Hypothalamus (tissue), 51 donors: ENCODE measurements at places on chromosomes 6 and 20.

DNA sequence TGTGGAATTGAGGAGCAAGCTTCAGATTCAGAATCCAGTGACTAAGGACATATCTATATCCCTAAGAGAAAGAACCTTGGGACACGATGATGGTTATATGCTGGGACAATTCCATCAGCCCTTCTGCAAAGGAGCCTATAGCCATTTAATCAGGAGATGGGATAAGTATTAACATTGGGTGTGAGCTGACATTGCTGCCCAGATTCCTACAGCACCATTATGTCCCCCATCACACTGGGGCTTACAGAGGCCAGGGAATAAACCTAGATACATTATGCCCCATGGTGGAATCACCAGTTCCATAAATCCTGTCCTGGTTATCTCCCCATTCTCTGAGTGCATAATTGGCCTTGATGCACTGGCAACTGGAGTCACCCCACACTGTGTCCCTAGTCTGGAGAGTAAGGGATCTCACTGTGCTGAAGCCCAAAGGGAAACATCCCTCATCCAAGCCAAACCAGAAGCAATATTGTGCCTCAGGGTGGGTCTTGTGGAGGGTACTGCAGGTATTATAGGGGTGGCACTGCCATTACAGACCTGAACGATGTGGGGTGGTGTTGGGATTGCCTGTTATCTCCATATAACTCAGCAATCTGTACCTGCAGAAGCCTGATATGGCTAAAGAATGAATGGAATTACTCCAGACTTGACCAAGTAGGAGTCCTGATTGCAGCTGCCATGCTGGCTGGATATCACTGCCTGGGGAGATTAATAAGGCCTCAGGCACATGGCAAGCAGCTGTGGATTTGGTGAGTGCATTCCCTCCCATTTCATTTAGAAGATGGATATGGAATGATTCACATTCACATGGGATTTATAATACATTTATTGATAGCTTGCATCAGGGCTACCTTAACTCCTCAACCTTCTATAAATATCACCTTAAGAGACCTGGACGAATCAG lies 5.0 kb downstream of the HLA-A start:
- no peak for DNase-seq

GRCh38 chr6:168507730-168508129 lies 66.7 kb downstream of the SMOC2 start:
- no peak for DNase-seq

DNA sequence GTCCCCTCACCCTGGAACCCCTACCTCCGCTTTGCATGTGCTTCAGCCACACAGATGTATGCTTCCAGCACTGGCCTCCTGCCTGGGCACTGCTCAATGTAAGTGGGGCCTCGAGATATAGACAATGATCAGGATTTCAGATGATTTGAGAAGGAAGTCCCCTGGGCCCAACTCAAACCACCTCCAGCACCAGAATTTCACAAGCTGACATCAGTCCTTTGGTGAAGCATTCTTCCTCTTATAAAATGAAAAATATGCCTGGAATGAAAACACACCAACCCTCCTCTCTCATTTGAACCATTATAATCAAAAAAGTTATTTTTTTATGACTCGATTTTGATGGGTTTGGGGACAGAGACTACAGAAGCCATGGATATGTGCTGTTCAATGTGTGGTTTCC lies 48.5 kb downstream of the BTBD3 start:
- no peak for DNase-seq

- DNase-seq, result no peak
These were observed 10.8 kb downstream of the MAVS start for GRCh38 chr20:3857405-3857804.

GRCh38 chr6:17705778-17706579 lies 746 bp downstream of the NUP153 start:
- no peak for DNase-seq

- DNase-seq, result no peak
These were observed 8.2 kb downstream of the TRERF1 start for GRCh38 chr6:42443312-42444060.

DNA sequence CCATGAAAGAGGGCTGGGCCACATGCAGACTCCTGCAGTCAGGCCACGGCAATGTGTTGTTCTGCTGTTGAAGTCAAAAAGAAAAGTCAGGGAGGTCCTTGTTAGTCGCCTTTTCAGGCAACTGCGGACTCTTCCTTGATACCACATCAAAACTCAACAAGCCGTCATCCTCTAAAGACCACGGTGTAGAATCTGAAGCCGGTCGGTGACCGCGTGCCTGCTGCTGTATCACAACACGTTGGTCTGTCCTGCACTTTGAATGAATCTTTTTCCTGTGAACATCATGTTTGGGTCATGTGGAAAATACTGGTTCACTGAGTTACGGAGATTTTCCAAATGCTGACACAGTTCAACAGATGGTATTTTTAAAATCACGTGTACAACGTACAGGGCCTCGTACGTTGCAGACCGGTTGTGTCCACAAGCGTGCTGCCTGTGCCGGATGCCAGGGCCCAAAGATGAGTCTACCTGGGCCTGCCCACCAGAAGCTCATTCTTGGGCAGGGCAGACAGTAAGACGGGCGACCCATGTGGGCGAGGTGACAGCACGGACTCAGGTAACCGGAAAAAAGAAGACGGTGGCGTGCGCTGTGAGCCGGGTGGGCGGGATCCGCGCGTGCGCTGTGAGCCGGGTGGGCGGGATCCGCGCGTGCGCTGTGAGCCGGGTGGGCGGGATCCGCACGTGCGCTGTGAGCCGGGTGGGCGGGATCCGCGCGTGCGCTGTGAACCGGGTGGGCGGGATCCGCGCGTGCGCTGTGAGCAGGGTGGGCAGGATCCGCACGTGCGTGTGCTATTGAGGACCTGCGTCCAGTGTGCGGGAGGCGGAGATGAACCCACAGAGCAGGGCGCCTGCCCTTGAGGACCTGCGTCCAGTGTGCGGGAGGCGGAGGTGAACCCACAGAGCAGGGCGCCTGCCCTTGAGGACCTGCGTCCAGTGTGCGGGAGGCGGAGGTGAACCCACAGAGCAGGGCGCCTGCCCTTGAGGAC lies 114.5 kb downstream of the FAM120B start:
- no peak for DNase-seq

- DNase-seq, result no peak
These were observed 300.3 kb downstream of the NRN1 start for GRCh38 chr6:5706124-5707033.

DNA sequence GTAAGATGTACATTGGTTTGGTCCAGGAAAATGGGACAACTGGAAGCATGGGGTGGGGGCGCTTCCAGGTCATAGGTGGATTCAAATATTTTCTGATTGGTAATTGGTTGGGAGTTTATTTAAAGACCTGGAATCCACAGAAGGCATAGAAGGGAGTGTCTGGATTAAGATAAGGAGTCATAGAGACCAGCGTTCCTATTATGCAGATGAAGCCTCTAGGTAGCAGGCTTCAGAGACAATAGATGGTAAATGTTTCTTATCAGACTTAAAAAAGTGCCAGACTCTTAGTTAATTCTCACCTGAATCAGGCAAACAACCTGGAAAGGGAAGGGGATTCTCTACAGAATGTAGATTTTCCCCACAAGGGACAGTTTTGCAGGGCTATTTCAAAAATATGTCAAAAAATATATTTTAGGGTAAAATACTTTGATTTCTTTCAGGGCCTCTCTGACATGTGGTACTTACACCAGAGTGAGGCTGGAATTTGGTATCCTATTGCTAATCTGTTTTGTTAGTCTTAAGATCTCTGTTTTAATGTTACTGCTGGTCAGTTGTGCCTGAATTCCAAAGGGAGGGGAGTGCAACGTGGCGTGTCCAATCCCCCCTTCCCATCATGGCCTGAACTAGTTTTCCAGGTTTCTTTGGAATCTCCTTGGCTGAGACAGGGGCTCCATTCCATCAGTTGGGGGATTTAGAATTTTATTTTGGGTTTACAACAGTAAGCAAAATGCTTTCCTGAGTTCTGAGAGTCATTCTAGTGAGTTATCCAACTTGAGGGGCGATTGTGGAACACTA lies 25.1 kb downstream of the PIGT start:
- no peak for DNase-seq

DNA sequence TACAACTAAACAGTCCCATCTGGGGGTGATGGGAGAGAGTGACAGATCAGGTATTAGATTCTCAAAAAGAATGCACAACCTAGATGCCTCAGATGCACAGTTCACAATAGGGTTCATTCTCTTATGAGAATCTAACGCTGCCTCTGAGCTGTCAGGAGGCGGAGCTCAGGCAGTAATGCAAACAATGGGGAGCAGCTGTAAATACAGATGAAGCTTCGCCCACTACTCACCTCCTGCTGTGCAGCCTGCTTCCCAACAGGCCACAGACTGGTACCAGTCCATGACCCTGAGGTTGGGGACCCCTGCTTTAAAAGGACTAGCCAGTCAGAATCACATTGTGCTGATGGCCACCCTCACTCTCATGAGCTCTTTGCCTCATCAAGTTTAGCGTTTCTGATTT lies 247.0 kb upstream of the KCNQ5 start:
- DNase-seq, result no peak

DNA sequence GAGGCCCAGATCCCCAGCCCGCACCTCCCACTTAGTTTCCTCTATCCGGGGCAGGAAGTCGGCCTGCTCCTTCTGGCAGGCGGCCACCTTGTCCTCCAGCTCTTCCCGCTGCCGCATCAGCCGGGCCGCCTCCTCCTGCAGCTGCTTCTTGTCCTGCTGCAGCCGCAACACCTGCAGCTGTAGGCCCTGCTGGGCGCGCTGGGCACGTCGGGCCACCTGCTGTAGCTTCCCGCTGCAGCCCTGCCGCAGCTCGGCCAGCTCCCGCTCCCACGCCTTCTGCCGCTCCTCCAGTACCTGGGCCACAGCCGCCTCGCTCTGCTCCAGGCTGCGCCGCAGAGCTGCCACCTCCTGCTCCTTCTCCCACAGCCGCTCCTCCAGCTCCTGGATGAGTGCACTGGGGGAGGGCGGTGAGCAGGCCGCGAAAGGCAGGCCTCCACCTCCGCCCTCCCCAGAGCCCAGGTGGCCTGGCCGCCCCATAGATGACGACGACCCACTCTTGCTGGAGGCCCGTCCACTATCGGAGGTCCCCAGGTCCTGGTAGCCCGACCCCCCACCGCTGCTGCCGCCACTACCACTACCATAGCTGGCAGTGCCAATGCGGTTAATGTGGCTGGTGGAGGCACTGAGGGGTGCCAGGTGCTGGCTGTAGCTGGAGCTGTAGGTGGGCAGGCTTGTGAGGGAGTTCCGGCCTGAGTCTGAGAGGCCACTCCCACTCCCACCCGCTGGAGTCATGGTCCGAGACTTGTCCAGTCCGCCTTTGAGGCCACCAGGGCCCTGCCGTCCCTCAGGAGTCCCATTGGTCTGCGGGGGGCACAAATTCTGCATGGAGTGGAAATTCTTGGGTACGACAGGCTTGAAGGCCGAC lies 6.0 kb upstream of the FASTKD5 start:
- DNase-seq, result no peak

DNA sequence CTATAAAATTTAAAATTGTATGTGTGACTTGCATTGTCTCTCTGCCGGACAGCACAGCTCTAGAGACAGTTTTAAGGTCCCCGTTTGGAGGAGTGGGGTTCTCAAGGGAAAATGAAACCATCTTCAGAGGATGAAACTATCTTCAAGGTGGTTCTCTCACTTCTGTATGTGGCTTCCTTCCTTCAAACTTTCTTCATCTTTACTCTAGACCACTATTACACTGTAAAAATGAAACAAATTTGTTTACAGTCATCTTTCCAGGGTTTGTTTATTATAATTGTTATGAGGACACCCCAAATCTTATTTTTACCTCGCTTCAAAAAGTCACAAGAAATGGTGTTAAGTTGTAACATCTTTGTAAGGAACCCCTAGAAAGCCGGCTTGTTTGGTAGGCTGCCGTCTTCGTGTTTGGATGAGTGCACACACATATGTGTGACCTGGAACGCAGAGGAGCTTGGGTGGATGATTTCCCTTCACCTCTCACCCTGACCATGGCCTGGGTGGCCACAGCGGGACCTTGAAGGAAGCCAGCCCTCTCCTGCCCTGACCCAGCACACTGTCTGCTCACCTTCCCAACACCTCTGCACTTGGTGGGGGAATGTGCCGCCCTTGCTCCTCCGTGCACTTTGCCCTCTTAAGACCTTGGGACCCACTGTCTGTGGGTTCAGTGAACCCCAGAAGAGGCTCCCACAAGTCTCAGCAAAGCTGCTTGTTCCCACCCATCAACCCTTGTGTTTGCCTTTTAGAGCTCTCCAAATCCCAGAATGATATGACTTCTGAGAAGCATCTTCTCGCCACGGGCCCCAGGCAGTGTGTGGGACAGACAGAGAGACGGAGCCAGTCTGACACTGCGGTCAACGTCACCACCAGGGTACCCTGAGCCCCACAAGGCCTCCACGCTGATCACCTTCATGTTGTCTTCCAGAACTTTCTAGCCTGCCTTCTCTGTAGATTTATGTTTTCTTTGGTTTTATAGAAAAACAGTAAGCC lies 67.8 kb downstream of the SYTL3 start:
- no peak for DNase-seq

DNA sequence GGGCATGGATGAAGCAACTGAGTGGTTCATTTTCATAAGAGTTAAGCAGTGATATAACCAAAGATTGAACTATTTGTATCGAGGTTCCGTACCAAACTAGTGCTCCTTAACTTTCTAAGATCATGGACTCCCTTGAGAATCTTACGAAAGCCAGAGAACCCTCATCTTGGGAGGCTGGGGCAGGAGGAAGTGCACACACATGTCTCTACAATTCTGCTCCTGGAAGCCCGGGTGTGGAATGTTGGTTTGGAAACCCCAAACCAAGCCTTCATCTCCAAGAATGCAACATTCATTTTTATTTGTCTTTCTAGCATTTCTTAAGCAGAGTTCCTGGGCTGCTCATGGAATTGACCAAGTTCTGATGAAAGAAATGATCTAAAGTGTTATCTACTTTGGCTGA lies 250.5 kb upstream of the PRND start:
- DNase-seq, result no peak

DNA sequence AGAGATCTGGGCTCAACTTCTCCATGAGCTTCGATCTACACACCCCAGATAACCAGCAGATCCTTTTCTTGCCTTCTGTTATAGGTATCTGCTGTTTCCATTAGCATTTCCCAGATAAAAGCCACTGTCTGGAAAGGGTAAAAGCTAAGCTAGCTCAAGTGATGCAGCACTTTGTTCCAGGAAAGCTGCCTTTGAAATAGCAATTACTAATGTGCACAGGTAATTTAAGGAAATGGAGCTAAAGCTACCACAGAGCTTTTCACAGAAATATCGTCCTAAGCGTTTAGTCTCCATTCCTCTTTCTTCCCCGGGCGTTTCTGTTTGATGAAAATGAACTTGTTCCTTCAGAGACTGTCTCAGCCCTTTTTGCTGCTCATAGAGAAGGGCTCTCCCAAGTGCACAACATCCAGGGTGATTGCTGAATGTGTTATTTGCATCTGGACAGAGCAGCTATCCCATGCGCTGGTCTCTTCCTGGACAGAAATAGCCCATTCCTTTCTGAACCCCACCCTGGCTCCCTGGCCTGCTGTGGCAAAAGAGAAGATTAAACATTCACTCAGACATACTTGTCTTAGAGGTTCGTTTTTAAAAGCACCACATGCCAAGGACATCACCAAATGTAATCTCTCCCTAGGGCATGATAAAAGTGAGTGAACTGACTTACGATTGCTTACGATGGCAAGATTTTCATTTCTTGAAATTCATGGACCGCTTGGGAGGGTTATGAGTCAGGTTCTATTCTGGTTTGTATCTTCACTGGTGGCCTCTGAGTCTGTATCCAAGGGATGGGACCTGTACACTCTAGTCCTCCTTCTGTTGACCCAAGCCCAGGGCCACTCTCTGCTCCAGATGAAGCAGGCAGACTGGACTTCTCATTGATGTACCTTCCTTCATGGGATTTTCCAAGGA lies 429.1 kb upstream of the CDH4 start:
- DNase-seq, result no peak
